ENCODE measurements at places on chromosomes 7 and 10. TPM values are rescaled to one million over a fixed set of nuclear protein-coding genes. Genes with fewer than 3 reads are reported as not detected.

DNA sequence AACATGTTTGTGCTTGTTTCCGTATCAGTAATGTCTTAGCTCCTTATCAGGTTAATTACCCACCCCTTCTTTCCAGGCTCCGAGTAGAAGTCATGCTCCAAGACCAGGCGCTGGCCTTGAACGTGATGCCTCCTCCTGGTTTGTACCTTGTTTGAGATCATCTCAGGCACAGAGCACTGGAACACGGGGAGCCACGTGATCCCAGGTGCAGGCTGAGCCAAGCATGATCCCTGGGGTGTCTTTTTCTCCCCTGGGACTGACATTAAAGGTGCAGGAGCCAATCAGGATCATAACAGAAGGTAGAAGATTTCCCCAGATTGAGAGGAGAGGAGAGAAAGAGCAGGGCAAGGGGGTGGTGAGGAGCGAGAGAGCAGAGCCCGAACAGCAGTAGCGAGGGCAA is 626.1 kb upstream of the GALNT17 start:
- DNase-seq: no peak

GRCh38 chr7:157707983-157708918 is 371.4 kb downstream of the DNAJB6 start:
- DNase-seq: no peak

Gene DIP2C
- 14.4 TPM for total RNA-seq

Gene PLCE1
- 4.4 TPM for total RNA-seq

GRCh38 chr10:125836746-125837145 is 13.4 kb downstream of the BCCIP start:
- DNase-seq: no peak

- no peak for DNase-seq
Measured at GRCh38 chr10:93941606-93942005, 47.8 kb downstream of the SLC35G1 start.

DNA sequence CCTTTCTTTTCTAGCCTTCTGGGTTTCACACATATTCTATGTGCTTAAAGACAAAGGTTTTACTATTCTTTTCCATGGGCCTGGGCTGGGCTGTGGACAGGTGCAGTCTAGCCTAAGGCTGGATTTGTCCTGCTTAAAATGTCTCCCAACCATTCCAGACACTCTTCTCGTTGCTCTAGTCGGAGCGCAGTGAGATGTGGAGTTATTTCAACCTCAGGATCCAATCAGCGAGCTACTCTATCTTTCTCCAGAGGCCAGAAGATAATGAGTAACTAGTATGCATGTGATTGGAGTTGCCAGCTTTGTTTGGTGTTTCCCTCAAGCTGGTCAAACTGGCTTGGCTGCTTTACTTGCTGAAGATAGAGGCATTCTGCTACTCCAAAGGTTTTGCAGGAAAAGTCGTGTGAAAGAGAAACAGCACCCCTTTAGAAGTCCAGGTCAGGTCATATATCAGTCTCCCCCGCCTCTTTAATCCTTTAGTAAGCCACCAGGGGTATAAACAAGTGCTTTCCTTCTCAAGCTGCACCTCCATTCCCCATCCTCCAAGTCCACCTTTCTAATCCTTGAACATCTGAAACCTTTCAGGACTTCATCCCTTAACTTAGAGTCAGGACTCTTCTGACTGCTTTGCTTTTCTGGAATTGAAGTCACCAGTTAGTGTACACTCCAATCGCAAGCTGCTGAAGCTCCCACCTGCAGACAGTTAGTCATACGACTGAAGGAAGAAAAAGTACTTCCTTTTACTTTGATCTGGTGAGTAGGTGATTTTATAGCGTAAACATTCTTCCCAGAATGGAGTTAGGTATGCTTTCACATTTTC is 78.8 kb downstream of the DNMBP start:
- peak; percentile 97 for DNase-seq

DNA sequence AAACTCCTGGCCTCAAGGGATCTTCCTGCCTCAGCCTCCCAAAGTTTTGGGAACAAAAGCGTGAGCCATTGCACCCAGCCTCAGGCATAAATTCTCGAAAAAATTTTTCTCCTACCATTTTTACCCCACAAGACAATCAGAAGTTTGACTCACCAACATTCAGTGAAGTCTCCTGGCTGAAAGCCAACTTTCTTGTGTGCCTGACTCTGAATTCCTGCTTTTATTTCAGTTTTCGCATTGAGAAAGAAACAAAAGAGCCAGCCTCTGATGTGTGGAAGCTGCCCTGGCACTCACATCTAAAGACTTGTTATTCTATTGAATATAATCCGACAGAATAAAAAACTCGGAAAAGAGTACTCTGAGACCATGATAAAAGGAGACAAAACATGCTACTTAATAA is 402.9 kb downstream of the MAGI2 start:
- DNase-seq: peak; percentile 84

Gene KDM7A
- 7.2 TPM for total RNA-seq

Gene SLC25A13
- 92.2 TPM for total RNA-seq

Gene HTR5A
- not detected for total RNA-seq

- DNase-seq: no peak
Measured at GRCh38 chr10:70140297-70140696, 6.2 kb downstream of the TYSND1 start.

GRCh38 chr7:112010109-112010508 is 196.1 kb downstream of the DOCK4 start:
- DNase-seq: no peak

GRCh38 chr7:106613848-106614560 is 47.0 kb downstream of the CCDC71L start:
- no peak for DNase-seq

DNA sequence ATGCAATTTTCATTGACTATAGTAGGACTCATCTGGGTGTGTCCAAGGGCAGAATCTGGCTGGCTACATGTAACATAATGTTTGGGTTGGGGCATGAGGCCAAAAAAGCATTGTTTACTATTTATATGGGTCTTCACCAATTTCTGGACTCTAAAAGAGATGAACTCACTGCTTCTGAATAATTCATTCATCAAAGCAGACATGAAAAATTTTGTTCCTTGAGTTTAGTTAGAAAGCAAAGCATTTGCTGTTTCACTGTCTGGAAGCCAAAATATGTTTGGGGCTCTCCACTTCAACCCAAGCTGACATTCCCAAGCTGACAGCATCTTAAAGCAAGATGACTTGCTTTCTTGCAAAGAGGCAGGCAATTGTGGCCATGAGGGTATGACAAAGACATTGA is 670.6 kb downstream of the SUGCT start:
- DNase-seq: no peak

DNA sequence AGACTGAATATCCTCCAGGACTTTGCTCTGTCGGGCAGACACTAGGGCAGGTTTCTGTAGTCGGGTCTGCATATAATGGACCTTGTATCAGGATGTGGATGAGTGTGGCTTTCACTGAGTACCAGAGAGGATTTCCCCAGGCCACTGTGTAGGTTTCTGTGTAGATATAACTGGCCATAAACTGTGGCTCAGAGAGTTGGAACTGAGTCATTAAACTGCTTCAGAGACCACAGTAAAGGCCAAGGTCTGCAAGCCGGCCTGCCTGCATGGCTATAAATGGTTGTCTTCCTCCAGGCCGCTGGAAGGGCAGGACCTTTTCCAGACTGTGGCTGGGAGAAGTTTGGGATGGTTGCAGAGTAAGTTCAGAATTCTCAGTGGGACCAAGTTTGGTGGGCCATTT is 16.9 kb downstream of the ZNF92 start:
- peak; percentile 23 for DNase-seq

Gene SPACDR
- total RNA-seq: not detected

DNA sequence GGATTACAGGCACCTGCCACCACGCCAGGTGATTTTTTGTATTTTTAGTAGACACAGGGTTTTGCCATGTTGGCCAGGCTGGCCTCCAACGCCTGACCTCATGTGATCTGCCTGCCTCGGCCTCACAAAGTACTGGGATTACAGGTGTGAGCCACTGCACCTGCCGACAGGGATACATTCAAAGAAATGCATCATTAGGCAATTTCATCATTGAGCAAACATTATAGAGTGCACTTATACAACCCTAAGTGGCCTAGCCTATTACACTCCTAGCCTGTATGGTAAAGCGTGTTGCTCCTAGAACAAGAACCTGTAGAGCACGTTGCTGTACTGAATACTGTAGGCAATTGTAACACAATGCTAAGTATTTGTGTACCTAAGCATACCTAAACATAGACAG is 350.3 kb downstream of the GALNT17 start:
- no peak for DNase-seq

DNA sequence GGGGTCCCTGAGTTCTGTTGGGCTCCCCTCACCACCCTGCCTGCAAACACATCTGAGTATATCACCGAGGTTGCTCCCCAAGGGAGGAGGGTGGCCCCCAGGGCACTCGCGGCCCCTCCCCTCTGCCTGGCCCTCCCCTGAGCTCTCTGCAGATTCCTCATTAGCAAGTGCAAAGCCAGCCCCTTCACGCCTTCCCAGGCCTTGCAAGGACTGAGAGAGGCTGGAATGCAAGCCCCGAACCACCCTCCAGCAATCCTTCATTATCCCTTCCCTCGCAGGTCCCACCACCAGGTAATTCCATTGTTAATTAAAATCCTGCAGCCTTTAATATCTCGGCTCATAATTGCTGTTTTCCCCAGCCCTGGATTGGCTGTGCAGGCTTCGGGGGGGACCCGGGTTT is 35.3 kb upstream of the MYL10 start:
- no peak for DNase-seq

GRCh38 chr10:104317726-104318299 is 20.5 kb downstream of the ITPRIP start:
- no peak for DNase-seq

DNA sequence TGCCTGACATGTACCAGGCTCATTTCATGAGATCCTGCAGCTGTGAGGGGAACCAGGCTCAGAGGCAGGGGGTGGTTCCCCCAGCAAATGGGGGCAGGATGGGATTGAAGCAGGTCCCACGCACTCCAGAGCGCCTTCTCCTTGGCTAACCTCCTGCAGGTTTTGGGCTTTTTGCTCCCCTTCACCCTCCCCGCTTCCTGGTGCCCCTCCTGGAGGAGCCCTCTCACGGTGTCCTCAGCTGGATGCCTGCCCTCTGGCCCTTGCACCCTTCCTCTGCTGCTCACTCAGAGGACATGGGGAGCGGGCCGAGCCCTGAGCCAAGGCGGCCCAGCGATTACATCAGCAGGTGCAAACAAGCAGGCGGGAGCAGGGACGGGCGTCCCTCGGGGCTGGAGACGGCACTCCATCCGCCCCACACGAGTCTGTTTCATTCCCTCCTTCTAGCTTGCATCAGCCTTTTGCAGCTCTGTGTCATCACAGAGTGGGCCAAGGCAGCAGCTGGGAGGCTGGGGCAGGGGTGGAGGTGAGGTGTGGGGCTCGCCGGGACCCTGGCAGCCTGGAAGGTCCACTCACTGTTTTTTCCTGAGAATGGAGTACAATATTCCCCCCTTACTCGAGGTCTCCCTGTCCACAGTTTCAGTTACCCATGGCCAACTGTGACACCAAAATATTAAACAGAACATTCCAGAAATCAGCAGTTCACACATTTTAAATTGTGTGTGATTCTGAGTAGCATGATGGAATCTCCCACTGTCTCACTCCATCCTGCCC is 52.7 kb upstream of the SLC29A3 start:
- no peak for DNase-seq

- no peak for DNase-seq
Measured at GRCh38 chr7:157532068-157532467, 195.3 kb downstream of the DNAJB6 start.

DNA sequence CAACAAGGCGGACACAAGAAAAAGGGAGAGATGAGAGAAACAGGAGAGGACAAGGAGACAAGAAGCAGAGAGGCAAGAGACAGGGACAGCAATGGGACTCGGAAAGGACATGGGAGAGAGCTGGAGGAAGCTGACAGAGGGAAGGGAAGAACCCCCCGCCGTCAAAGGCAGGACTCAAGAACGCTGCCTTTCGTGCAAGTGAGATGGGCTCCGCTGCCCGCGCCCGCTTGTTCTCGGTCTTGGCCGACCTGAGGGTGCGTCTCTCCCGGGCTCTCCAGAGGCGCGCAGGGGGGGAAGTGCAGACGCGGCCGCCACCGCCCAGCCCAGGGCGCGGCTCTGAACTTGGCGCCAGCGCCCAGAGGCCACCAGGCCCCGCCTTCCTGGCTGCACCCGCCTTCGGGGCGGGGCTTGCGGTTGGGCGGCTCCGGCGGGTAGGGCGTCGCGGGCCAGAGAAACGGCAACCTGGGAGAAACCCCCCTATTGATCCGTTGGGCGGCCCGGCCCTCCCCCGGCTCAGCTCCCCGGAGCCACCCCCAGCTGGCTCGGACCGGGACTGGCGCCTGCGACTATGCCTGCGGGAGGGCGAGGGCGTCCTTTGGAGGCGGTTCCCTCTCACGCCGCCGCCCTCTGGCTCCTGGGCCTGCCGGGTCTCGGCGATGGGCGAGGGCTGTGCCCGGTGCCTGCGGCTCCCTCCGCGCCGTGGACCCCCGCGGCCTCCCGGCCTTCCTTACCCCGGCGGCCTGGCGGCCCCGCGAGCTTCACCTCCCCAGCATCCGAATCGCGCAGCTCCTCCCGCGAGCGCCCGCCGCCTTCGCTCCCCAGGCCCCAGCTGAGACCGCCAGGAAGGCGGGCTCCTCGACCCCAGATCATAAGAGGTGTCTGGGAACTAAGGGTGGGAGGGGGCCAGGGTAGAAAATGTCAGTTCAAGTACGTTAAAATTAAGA is 2.2 kb upstream of the ANTXRL start:
- peak; percentile 8 for DNase-seq

DNA sequence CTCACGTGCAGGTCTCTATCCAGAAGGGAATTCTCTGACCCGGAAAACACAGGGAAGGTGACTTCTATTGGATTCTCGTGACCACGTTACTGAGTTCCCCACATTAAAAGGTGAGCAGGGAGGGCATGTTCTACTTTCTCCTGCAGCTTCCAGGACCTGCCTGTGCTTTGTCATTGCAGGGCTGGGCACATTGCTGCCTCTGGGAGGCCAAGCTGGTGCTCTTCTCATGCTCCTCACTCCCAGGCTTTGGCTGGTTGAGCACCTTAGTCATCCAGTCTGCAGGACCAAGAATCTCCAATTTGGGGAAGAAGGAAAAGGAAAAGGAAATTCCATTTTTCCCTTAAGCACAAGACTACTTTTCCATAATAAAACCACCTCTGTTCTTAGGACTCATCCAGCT is 86.5 kb upstream of the TMEM72 start:
- no peak for DNase-seq

Gene LRRC18
- total RNA-seq: not detected

Gene CEP55
- 1.8 TPM for total RNA-seq

DNA sequence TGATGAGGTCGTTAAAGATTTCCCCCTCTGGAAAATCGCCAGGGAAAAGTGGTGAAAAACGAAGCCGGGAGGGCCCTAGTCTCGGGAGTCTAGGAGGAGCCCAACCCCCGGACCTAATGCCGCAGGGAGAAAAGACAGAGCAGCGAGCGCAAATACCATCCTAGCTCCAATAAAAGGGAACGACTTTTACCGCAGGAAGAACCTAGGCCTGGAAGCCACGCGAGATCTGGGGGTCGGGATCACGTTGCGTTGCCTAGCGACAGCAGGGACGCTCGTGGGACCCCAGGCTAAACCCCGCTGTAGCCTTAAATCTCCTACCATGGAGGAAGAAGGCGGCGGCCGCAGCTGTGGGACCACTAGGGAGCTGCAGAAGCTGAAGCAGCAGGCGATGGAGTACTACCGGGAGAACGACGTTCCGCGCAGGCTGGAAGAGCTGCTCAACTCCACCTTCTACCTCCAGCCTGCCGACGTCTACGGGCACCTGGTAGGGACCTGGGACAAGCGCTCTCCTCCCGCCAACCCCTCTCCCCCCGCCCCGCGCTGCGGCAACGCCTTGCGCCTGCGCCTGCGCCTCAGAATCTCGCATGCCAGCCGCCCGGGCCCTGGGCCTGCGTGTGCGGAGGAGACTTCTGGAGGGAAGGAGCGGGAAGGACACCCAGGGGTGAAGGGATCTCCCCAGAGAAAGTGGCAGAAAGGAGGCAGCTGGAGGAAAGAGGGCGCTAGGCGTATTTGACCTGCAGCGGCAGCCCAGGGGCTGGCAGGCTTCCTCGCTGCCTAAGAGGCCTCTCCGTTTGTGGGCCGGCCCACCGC is at the start of gene ENO4:
TSS of gene ENO4 (plus strand) at position 252 of the 810 bp plus-strand sequence. CDS start at position 320, 68 bp downstream.
- peak; percentile 80 for DNase-seq

Gene ADAM12
- total RNA-seq: 19.4 TPM

Measured in renal cortical epithelial cell (primary cell).